ENCODE measurements at places on chromosomes 2 and 18.
A peak's percentile ranks its signal among the peaks of the same experiment; 100 is the strongest.

GRCh38 chr18:31489311-31489710 is 8.7 kb upstream of the DSG2 start:
- no peak for DNase-seq

DNA sequence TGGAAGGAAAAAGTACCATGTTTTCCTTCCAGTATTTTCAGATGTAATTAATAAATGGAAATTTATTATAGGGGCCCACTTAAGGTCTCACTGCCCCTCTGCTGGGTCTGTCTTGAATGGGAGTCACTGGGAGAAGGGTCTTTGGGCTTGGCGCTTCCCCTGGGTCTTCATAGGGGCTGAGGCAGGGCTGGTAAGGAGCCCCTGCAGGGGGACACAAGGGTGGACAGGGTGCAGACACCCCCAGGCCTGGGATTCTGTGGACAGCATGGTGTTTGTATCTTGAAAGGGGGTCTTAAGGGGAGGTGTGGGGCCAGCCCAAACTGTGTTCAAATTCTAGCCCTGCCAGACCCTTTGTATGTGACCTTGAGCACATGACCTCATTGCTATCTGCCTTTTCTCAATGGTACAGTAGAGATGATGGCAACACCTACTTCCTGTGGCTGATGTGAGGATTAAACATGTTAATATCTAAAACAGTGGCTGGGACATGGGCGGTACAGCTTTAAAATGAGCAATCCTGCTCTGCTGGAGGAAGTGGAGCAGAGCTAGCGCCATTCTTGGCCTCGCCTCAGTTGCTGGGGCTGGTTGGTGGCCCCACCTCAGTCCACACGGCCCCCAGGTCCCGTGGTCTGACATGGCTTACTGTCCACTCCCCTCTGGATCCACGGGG is 71.6 kb downstream of the GNAL start:
- DNase-seq: no peak

DNA sequence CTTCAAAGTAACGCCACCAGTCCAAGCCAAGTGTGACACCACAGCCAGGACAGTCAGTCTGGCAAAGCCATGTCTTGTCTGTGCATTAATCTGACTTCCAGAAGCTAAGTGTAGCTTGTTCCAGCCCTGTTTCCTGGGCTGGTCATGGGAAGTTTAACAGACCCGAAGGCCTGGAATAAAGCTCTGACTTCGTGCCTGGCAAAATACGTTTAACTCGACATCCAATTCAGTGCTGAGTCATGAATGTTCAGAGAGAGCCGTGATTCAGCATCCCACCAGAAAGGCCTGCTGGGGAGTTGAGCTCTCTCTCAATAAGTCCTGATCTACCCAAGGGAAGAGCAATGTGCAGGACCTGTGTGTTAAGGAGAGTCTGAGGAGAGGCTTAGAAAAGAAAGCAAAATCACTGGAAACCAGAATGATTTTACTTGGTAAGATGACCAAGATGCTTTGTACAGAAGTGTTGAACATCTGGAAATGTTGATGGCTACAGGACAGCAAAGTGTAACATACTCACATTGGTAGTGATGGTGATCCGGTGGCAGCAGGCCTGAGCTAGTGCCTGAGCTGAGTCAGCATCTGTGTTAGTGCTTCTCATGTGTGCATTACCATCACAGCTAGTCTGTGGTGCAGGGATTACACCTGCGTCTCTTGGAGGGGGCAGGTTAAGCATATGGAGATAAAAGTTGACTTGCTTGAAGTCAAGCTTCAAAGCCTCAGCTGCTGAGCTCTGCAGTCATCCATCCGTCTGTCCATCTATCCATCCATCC is 743.7 kb upstream of the HS6ST1 start:
- DNase-seq: no peak

DNA sequence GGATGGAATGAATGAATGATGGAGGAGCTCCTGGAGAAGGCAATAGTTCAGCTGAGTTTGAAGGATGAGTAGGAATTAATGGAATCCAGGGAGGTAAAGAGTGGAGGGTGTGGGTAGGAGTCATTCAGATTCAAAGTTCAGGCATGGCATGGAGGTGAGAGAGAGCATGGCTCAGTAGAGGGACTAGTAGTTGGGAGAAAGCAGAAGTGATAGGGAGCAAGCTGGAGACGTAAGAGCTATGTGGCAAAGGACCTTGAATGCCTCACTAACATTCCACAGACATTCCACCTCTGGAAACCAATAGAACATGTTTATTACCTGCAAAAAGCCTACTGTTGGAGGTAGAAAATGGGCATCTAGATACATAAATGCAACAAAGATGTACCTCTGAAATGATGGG is 170.1 kb downstream of the HAUS1 start:
- no peak for DNase-seq

GRCh38 chr18:13239171-13239956 is 20.8 kb downstream of the LDLRAD4 start:
- peak; percentile 45 for DNase-seq
